ENCODE measurements at places on chromosomes 7 and 10.
A peak's percentile ranks its signal among the peaks of the same experiment; 100 is the strongest.

DNA sequence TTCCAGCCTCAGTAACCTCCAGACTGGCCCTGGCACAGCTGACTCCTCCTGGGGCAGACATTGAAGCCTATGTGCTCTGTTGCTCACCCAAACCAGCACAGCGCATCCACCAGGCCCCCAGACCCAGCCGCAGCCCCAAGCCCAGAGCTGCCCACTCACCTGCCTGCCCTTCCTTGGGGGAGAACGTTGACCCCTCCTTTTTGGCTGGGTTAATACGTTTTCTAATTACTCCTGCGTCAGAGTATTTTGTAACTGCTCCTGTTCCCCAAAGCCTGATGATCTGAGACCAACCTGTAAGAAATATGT is 106.9 kb upstream of the NPS start:
- no peak for DNase-seq

GRCh38 chr10:11449761-11450160 is 161.7 kb downstream of the USP6NL start:
- DNase-seq = no peak

- DNase-seq = no peak
These were observed 254.1 kb downstream of the WDR37 start for GRCh38 chr10:1310271-1310789.

DNA sequence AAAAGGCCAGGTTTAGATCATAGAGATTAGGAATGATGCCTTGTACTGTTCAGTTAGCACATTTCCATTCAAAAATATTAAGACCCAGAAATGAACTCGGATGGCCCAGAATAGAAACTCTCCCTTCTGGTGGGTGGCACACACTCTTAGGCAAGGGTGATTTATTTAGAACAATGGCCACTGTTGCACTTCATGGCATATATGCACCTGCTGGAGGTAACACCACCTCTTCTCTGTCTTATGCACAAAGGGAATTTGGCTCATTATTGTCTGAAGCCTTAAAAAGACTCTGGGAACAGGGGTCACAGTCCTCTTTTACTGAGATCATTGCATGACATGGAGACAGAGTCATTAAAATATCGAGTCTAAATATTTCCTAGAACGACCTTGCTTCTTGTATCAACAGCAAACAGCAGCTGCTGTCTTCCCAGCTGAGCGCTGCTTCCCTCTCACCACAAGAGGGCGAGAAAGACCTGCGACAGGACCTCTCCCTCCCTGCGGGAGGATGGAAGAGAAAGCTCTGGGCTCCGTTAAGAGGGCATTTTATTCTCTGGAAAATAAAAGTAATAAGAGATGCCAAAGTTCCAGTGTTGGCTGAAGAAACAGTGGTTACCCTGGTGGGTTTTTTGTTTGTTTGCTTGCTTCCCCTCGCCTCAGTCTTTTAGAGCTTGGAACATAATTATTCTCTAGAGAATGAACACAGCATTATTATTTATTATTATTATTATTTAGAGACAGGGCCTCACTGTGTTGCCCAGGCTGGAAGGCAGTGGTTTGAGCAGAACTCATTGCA is 13.5 kb upstream of the BAMBI start:
- no peak for DNase-seq

DNA sequence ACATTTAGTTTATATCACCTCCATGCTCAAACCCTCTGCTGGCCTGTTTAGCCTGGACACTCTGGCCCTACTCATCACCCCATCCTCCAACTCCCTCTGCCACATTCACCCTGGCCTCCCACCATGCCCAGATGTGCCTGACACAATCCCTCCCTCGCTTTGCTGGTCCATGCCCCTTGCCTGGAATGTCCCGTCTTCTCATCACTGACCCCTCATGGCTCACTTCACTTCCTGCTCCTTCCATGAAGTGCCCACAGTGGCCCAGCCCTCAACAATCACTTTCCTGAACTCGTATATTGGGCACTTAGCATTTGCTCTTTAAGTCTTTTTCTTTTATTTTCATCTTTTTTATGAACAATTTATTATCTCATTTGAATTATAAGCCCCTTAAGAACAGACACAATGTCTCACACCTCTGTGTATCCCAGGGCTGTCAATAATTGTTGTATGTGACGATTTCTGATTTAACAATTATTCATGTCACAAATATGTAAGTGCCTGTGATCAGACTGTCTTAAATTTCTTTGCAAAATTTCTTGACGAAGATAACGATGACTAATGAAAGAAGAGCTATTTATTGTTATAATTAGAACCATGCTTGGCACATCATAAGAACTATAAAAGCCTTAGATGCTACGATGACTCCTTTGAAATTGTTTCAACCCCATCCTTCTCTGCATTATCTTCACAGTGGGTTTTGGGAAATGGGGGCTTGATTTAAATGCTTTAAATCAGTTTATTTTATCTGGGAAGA is 209.9 kb upstream of the YAE1 start:
- DNase-seq = no peak

GRCh38 chr7:132740176-132740575 is 163.9 kb upstream of the PLXNA4 start:
- no peak for DNase-seq

DNA sequence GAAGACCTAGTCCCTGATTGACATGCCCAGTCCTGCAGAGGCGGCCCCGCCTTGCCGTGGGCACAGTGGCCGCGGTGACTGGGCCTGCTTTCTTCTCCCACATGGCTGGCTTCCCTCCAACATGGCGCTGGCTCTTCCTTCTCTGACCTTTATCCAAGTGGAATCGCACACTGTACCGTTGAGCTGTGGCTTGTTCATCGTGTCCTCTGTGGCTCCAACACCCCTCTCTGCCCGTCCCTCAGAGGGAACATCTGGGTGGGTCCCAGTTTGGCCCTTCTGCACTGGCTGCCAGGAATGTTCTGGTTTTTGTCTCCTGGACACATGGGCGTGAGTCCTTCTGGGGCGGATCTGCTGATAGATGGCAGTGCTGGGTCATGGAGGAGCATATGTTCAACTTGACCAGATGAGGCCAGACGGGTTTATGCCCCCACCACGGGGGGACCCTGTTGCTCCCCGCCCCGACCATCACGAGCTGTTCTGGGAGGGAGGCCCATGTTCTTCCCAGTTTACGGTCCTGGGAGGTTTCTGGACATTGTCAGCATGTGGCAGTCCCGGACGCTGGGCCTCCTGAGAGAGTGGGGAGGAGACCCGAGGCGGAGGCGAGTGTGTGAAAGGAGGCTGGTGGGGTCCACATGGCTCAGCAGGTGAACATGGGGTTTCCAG is 63.5 kb downstream of the LHPP start:
- DNase-seq = peak; percentile 73

GRCh38 chr7:156540619-156541165 is 99.9 kb upstream of the RNF32 start:
- no peak for DNase-seq

DNA sequence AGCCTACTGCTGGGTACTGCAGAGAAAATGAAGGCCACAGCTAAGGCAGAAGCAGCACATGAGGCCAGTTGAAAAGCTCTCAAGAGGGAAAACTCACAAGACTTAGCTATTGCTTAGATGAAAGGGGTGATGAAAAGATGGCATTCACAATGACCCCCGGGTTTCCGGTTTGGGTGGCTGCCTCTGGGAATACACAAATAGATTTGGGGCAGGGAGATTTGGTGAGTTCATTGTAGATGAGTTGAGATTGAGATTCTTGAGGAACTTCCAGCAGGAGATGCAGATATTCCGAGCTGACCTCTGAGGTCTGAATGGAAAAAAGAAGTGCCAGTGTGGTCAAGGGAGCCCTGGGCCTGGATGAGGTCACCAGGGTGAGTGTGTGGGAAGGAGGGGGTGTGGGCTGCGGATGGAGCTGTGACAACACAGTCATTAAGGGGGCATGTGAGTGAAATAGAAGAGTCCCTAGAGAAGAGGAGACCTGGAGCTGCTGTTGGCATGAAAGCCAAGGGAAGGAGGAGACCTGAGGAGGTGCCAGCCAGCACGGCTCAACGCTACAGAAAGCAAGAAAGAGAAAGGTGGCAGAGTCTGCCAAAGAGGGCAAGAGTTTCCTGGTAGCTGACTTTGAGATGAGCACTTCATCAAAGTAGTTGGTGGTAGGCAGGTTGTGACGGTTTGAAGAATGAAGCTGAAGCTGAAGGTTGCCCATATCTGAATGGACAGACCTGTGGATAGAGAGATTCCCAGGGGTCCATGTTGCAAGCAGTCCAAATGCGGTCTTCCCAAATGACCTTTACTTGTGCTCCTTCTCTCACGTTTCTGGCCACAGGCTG is 43.7 kb downstream of the HIF1AN start:
- no peak for DNase-seq

DNA sequence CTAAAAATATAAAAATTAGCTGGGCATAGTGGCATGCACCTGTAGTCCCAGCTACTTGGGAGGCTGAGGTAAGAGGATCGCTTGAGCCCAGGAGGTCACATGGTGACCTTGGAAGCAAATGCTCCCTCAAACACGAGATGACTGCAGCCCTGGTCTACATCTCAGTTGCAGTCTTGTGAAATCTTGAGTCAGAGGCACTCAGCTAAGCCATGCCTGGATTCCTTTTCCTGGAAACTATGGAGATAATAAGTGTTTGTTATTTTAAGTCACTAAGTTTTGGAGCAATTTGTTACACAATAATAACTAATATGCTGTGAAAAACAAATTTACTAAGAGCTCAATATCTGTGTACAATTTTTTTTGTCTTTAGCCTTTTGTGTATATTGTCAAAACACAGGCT is 284.3 kb upstream of the KAT6B start:
- DNase-seq = no peak

- DNase-seq = peak; percentile 81
These were observed at the start of gene PPIA for GRCh38 chr7:44796504-44797328. Gene PPIA, plus strand, starts transcription at chr7:44796681. Its CDS starts 44 bp downstream, at chr7:44796725.

All from C1 segment of cervical spinal cord (tissue), 14 donors.